ENCODE measurements at places on chromosomes 6 and 20.
A peak's percentile ranks its signal among the peaks of the same experiment; 100 is the strongest.

DNA sequence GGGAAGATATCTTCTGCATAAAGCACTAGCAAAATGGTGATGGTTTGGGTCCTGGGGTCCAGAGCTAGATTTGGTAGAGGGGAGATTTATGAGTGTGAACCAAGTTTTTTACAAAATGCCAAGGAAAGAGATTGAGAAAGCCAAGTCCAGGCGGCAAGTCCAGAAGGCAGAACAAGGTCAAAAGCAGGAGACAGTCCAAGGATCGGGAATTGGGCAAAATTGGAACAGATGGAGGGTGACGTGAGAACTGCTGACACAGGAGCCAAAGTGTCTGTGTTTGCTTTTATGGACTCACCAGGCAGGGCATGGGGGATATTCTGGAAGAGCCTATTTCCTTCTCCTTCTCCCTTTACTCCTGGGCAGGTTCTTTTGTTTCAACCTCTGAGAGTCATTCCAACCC, 4.1 kb downstream of the NHLRC1 start:
- no peak for DNase-seq

DNA sequence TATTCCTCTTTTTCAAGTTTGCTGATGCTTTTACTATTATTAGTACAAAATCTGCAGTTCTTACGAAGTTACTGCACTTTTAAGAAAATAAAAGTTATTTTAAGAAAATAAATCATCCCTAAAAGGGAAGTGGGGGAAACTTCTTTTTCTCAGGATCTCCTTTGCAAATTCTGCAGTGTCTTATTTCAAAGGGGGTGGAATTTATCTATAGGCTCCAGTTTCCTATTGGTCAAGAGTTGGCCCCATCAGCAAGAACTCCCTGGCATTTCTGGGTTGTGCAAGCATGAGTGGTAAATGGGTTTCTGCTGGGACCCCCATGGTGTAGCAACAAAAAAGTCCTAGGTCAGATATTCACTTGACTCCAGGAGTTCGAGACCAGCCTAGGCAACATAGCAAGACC, 136.3 kb upstream of the PRDM1 start:
- no peak for DNase-seq

GRCh38 chr6:30334075-30334783, 7.5 kb downstream of the TRIM39 start:
- DNase-seq, result no peak

- DNase-seq, result no peak
These were observed 166.1 kb downstream of the CDKAL1 start for GRCh38 chr6:20700375-20700774.

DNA sequence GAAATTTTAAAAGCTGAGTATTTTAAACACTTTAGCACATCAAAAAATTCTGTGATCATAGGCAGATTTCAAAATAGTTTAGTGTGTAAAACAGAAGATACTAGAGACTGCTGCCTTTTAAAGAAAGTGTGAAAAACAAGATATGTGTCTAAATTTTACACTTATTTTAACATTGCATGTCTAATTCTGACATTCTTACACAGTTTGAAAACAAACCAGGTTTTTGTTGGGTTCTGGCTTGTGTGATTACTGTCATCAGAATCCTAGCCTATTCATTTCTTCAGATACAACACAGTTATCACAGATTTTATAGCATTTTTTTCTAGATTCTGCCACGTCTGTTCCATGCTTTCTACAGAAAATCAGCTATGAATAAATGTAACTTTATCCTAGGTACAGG, 257.1 kb downstream of the EYS start:
- DNase-seq, result no peak

GRCh38 chr6:155120034-155120433, 124.9 kb downstream of the TIAM2 start:
- DNase-seq, result no peak

DNA sequence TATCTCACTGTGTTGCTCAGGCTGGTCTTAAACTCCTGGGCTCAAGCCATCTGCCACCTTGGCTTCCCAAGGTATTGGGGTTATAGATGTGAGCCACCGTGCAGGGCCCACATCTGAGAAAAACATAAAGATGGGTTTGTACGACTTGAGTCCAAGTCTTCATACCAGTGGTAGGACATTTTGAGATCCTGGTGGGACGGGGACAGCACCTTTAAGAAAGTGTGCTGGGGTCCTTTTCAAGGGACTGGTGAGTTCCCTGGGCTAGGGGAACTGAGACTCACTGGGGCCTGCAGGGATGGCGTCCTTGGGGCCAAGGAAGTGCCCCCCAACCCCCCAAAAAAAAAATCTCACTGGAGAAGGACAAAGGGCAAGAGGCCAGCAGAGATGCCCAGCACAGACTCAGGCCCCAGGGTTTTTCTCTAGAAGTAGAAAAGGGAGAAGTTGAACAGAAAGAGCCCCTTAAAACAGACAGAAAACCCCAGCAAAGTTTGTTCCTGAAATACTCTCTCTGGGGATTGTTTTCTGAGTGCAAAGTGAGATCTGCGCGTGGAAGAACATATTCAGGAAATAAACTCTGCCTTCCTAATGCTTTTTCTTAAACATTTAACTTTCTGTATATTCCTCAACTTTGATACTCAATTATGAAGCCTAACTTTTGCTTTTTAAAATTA, 10.7 kb downstream of the OSBPL2 start:
- DNase-seq, result no peak

GRCh38 chr20:33526769-33527168, 36.9 kb downstream of the CBFA2T2 start:
- no peak for DNase-seq

- no peak for DNase-seq
These were observed 51.7 kb downstream of the NCOA6 start for GRCh38 chr20:34773726-34774125.

GRCh38 chr20:62752181-62752670, 43.6 kb downstream of the NTSR1 start:
- no peak for DNase-seq

- DNase-seq, result no peak
These were observed 111.9 kb upstream of the FOXQ1 start for GRCh38 chr6:1200081-1200408.

- no peak for DNase-seq
These were observed 258.8 kb downstream of the ZNF217 start for GRCh38 chr20:53334861-53335260.

DNA sequence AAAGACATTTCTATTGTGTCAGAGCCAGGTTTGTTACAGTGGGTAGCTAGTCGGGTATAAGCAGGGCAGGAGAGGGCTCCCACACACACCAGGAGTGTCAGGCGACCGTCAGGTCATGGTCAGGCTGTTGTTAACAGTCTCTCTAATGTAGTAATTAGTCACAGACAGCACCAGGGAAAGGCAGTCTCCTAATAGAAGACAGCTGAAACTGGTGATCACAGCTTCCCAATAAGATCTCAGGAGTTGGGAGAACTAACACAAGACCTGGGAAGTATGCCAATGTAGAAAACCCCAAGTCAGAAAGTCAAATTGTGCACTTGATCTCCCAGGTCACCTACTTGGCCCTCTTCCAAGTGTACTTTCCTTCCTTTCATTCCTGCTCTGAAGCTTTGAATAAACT, 53.0 kb upstream of the GPR6 start:
- DNase-seq, result no peak

DNA sequence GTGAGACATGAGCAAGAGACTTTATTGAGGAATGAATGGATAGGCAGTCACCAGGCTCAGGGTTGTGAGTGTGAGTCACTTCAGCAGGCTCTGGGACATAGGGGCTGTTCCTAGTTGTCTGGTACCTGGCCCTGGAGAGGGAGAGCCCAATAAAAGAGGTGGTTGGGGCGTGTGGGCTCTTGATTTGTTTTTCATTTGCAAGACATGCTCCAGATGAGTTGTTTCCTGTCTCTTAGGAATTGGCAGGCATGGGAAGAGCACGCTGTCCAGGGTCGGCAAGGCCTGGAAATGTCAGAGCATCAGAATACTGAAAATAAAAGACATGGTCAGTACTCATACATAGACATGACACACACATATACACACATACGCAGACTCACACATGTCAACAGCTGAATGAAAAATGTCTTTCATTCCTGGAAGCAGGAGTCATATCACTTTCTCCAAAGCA, 166.3 kb upstream of the SULF2 start:
- no peak for DNase-seq

- DNase-seq, result peak; percentile 11
These were observed 33.1 kb upstream of the LCA5 start for GRCh38 chr6:79570129-79571029.

- no peak for DNase-seq
These were observed 51.6 kb downstream of the RFX6 start for GRCh38 chr6:116928677-116929076.

DNA sequence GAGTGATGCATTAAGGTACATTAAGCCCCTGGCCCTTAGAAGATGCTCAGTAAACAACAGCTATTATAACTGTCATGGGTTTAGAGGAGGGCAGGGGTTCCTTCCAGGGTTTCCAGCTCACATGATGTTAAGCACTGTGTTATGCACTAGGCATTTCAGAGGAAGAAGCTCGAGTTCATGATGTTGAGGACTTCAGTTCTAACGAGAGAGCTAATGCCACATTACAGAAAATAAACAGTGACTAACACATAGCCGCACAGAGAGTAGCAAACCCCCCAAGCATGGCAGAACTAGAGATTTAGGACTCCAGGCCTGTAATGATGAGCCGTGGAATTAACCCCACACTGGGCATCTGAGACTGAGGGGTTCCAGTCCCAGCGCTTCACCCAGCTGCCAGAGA, 105.2 kb downstream of the UNC5CL start:
- DNase-seq, result no peak

DNA sequence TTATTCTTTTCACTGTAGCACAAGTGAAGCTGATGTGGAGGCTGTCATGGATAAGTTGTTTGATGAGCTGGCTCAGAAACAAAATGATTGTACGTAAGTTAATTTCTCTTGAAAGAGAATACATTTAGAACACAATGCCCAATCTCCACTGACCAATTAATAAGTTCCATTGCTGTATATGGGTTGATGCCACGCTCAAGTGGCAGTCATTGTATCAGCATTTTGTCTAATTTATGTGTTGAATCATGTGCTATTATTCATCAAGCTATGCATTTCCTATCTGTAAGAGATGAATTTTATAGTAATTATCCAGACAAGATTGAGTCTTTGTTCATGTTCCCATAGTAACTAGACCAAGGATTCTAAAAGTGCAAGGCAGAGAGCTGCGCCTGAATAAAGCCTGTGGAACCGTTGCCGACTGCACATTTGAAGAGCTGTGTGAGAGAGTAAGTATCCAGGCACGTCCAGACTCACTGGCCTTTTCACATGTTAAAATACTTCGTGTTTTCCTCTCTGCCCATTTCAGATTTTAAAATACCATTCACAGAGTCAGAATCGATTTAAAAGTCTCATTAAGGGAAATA, 83.8 kb upstream of the FOXO3 start:
- DNase-seq, result no peak

- no peak for DNase-seq
These were observed 121.5 kb downstream of the DNAH8 start for GRCh38 chr6:38836585-38836984.

DNA sequence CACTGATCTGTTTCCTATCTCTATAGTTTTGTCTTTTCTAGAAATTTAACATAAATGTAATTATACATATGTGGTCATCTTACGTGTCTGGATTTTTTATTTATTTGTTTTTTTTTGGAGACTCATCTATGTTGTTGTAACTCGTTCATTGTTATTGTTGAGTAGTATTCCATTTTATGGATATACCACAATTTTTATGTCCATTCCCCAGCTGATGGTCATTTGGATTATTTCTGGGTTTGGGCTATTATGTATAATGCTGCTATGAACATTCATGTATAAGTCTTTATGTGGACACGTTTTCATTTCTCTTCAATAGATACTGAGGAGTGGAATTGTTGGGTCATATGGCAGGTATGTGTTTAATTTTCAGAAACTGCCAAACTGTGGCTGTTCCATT, 10.2 kb downstream of the DZANK1 start:
- DNase-seq, result no peak

GRCh38 chr6:26316291-26316690, 48.7 kb upstream of the BTN3A2 start:
- DNase-seq, result no peak

- no peak for DNase-seq
These were observed 8.7 kb downstream of the ZNF165 start for GRCh38 chr6:28089054-28089453.

- no peak for DNase-seq
These were observed 6.1 kb downstream of the PLAGL2 start for GRCh38 chr20:32201296-32201976.

GRCh38 chr6:44697327-44697726, 309.8 kb downstream of the CDC5L start:
- DNase-seq, result no peak

- no peak for DNase-seq
These were observed 70.7 kb downstream of the SLX4IP start for GRCh38 chr20:10505827-10506226.

DNA sequence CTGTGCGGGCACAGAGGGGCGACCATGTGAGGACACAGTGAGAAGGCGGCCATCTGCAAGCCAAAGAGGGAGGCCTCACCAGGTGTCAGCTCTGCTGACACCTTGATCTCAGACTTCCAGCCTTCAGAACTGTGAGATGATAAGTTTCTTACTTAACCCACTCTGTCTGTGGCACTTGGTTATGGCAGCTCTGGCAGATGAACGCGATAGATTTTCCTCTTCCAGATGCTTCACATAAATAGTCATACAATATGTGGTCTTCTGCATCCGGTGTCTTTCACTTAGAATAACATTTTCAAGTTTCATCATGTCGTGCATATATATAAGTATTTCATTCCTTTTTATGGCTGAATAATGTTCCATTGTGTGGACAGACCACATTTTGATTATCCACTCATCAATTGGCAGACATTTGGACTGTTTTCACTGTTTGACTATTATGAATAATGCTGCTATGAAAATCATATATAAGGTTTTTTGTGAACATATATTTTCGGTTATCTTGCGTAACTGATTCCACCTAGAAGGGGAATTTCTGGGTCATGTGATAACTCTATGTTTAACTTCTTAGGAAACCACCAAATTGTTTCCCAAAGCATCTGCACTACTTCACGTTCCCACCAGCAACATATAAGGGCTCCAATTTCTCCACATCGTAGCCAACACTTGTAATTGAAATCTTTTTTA, 30.2 kb downstream of the PRR18 start:
- DNase-seq, result no peak

- no peak for DNase-seq
These were observed 4.6 kb upstream of the LSM14B start for GRCh38 chr20:62117658-62118057.

DNA sequence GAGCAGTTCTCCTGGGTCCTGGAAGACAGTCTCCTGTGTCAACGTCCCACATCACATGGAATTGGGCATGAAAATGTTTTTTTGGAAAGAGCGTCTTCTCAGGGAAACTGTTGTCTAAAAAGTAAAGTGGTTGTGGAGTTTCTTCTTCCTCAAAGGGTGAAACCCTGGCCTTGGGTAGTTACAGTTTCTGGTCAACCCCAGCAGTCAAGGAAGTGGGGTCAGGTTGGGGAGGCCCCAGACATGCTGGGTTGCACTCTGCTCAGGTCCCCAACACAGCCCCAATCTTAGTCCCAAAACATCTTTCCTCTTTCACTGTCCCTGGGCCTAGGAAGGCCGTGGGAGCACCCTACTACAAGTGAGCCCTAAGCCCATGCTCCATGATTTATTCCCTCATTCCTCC, 996 bp upstream of the NFKBIE start:
- no peak for DNase-seq
